ENCODE measurements at places on chromosomes 5 and 9. TPM values are rescaled to one million over a fixed set of nuclear protein-coding genes. Genes with fewer than 3 reads are reported as not detected.

FAXDC2 gene
- polyA plus RNA-seq, result 0.12 TPM

PCDHGA3 gene
- 0.26 TPM for polyA plus RNA-seq

HTR4 gene
- polyA plus RNA-seq, result not detected

NR4A3 gene
- 3.3 TPM for polyA plus RNA-seq

PPP3R2 gene
- polyA plus RNA-seq, result not detected

GALT gene
- polyA plus RNA-seq, result 182 TPM

FOXI1 gene
- not detected for polyA plus RNA-seq

SOX30 gene
- not detected for polyA plus RNA-seq

SLC25A48 gene
- polyA plus RNA-seq, result 1.0 TPM

EGFLAM gene
- polyA plus RNA-seq, result not detected
